A549 (cell line): ENCODE measurements at places on chromosomes 1 and 21.

DNA sequence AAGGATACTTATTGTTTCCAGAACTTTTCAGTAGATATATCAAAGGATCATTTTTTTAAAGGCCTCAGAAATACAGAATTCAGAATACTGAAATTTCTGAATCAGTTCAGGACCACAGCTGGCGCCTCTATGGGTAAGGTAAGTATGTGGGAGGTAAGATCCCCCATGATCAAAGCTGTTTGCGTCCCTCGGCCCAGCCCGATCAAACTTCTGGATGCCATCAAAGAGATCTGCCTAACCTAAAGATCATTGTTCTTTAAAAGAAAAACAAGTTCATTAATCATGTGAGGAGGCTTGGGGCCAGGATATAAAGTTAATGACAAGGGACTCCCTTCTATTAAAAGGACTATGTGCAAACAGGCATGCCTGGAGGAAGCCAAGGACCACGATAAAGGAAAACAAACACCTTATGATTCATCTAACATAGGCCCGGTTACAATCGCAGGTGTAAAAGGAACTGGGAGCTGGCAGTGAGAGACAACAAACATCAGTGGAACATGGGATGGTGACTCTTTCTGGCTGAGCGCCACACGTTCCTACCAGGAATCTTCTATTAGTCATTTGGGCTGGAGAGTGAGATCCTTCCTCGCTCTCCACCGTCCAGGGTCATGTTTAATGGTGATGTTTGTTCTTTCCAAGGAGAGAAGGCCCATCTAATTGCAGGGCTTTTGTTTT is 2.8 kb upstream of the BACE2 start:
- DNase-seq: peak; percentile 43

DNA sequence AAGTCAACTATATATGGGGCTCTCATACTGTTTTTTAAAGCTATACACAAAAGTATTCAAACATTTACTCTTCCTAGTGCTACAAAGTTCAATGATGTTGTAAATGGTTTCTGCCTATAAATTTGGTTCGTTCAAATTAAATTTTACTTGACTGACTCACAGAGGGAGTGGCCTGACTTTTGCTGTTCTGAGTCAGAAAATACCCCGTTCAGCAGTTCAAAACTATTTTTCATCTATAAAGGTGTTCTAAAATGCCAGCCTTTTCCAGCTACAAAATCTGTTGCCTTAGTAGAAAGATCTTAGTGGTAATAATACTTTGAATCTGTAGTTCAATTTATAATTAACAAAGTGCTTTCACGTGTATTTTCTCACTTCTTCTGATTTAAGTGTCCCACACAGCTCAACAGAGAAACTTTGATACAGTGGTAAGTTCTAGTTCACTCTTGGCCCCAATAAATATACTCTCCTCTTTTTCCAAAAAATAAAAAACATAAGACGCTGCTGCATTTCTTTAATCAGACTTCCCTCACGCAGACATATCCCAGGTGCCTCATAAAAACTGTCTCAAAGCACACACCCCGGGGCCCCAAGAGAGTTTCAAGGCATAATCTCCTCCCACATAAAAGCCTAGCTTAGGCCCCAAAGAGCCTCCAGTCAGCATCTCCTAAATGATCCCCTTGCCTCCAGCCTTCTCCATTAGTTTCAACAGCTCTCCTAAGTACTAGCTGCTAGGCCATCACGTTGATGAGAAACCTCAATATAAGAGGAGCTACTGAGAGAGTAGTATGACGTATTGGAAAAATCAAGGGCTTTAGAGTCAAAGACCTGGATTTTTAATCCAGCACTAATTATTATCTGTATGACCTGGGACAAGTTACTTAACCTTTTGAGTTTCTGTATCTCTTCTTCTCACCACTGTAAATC is 3.2 kb downstream of the PTP4A2 start:
- peak; percentile 40 for DNase-seq

DNA sequence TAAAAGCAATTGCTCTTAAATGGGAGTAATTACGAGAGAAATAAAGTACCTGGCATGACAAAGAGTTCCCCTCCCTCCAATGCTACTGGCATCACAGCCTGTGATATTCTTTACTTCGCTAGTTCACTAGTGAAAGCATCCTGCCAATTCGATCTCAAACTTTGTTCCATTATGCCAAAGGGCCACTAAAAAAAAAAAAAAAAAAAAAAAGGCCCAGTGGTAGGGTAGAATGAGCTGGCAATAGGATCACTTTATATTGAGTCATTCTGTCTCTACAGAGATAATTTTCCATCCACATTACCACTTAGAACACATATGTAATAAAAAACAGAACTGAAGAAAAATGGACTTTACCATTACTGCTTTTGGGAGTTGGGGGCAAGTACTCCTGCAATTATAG is 11.2 kb downstream of the PUM1 start:
- DNase-seq: no peak

- no peak for DNase-seq
These were observed 7.4 kb upstream of the CAMTA1 start for GRCh38 chr1:6777813-6778212.
